ENCODE measurements at places on chromosomes 5 and 9. TPM values are rescaled to one million over a fixed set of nuclear protein-coding genes. Genes with fewer than 3 reads are reported as not detected.

DNA sequence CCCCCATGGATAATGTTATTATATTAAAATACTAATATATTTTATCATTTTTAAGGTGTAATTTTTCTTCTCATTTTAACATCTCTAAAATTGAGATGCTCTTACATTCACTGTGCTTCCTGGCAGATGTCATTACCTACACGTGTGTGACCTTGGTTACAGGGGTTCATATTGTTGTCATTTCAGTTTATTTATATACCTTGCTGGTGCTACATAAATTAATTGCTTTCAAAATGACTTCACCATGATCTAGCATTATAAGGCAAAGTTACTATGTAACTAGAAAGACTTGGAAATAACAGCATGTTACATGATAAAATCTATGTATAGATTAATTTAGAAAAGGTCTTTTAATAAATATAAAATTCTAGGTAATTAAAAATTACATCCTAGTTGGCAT is 60.9 kb downstream of the ARHGEF28 start:
- no peak for DNase-seq

- no peak for DNase-seq
Observed at GRCh38 chr5:59756373-59757035, 137.0 kb downstream of the PDE4D start.

GRCh38 chr5:59724482-59725391 is 168.8 kb downstream of the PDE4D start:
- no peak for DNase-seq

- DNase-seq: no peak
Observed at GRCh38 chr5:52876456-52876855, 88.7 kb downstream of the ITGA1 start.

DNA sequence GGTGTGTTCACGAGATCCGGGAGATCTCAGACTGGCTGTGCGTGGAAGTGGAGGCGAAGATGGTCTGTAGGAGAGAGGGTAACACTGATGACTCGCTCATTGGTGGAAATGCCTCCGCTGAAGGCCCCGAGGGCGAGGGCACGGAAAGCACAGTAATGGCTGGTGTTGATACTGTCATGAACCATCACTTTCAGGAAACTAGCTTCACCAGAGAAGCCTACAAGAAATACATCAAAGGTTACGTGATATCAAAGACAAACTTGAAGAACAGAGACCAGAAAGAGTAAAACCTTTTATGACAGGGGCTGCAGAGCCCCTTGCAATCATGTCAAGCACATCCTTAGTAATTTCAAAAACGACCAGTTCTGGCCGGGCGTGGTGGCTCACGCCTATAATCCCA is 265.7 kb downstream of the GOLPH3 start:
- DNase-seq: no peak

IL17B gene
- 46.8 TPM for total RNA-seq
